BJ (cell line): ENCODE measurements at places on chromosomes 1 and 21. TPM values are rescaled to one million over a fixed set of nuclear protein-coding genes. Genes with fewer than 3 reads are reported as not detected.

- no peak for DNase-seq
Measured at GRCh38 chr21:37372951-37373350, 6.4 kb downstream of the DYRK1A start.

- no peak for DNase-seq
Measured at GRCh38 chr1:159465191-159465603, 25.7 kb downstream of the OR10J1 start.

- DNase-seq, result no peak
Measured at GRCh38 chr1:76262601-76263000, 188.1 kb downstream of the ST6GALNAC3 start.

- no peak for DNase-seq
Measured at GRCh38 chr1:156203331-156203730, 9.4 kb downstream of the SLC25A44 start.

SCAMP3 gene
- polyA plus RNA-seq, result 147 and 193 TPM in 2 replicates
